Type B pancreatic cell (in vitro differentiated cells): ENCODE measurements at places on chromosomes 2 and 18.

GRCh38 chr18:55420665-55421307 lies 167.2 kb downstream of the TCF4 start:
- no peak for DNase-seq

GRCh38 chr2:64268330-64269048 lies 124.3 kb upstream of the PELI1 start:
- no peak for DNase-seq

- no peak for DNase-seq
These were observed 167.6 kb downstream of the UXS1 start for GRCh38 chr2:106026271-106027190.

DNA sequence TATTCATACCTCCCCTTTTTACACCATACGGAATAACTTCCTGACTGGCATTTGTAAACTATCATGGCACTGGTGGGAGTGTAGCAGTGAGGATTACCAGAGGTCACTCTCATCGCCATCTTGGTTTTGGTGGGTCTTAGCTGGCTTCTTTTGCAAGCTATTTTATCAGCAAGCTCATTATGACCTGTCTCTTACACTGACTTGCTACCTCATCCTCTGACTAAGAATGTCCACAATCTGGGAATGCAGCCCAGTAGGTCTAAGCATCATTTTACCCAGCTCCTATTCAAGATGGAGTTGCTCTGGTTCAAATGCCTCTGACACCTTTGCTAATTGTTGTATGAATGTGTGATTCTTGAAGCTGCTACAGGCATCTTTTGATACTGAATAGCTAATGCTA lies 950.8 kb upstream of the SLC39A10 start:
- DNase-seq, result no peak

- DNase-seq, result peak; percentile 71
These were observed 1.3 kb downstream of the SPTBN1 start for GRCh38 chr2:54457323-54458023.
